ENCODE measurements at places on chromosomes 3 and 15.

DNA sequence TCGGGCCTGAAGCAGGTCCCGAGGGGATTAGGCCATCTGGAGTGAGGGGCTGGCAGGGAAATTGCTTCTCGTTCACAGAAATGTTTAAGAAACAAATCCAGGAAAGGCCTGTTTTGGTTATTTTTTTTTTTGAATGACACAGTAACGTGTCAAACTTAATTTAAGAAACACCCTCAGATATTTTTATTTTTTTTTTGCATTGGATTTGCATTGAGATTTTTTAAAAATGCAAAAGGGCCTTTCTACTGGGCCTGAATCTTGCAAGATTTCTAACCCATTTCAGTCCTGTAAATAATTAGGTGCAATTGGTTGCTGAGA lies 25.0 kb upstream of the KLF13 start:
- no peak for DNase-seq

DNA sequence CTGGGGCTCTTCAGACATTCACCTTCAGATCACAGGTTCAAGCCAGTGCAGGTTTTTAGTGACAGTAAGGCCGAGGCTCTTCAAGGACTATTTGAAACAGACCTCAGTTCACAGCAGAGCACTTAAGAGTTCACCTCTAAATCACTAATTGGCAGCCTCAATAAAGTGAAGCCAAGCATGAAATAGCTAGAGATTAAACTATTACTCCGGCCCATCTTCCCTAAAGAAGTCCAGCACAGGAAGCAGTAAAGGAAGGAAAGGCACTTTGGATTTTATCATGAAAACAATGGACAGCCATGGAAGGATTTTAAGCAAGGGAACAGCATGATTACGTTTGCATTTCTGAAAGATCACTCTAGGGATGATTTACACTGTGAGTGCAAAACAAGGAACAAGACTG lies 27.6 kb upstream of the ARL6 start:
- no peak for DNase-seq

DNA sequence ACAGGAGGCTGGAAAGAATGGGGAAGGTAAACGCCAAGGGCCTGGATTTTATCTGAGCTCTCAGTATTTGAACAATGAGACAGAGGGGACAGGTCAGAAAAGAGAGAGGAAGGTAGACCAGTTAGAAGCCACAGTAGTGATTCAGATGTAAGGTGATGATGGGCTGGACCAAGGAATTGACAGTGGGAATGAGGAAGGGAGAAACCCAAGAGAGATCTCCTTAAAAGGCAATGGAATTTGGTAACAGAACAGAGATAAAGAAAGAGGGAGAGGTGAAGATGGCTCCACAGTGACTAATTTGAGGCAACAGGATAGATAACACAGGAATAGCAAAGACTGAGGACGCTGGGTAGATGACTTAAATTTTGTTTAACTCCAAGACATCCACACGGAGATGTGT lies 11.4 kb upstream of the HEG1 start:
- no peak for DNase-seq

DNA sequence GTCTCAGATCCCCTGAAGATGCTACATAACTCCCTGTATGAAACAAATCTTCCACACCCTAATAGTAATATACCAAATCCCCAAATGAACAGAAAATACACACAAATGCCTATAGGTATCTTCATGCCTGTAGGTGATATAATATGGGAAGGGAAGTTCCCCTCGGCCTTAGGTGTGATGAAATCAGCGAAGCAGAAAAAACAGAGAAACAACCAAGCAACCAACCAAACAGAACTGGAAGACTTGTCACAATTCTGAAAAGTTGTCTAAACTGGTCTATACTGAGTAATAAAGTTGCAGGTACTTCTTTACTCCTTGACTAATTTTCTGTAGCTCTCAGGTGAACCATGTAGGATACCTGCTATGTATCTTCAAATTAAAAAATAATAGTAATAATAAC lies 82.2 kb upstream of the SATB1 start:
- DNase-seq, result no peak

GRCh38 chr3:144018776-144019175 lies 47.2 kb downstream of the DIPK2A start:
- no peak for DNase-seq

GRCh38 chr3:11050666-11051323 lies 58.2 kb downstream of the SLC6A1 start:
- no peak for DNase-seq

- DNase-seq, result no peak
Observed at GRCh38 chr3:52141751-52142150, 12.5 kb downstream of the POC1A start.

DNA sequence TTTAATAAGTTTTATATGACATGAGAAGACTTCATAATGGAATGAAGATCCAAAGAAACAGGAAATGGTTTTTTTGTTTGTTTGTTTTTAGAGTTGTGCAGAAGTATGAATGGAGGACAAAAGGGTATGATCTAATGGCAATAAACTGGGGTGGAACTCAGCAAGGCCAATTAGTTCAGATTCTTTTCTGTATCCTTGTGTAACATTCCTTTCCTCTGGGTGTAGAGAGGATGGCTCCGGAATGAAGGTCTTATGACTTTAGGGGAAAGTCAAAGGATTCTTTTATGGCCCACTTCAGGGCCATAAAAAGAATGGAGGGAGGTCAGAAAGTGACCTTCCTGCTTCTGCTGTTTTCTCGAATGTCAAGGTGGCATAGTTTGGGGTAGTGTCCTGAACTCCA lies 152.6 kb downstream of the DPH6 start:
- no peak for DNase-seq

GRCh38 chr3:185594073-185594472 lies 8.0 kb downstream of the SENP2 start:
- no peak for DNase-seq

- no peak for DNase-seq
Observed at GRCh38 chr3:69890691-69891090, 108.8 kb upstream of the SAMMSON start.

GRCh38 chr3:64240396-64240795 lies 15.1 kb upstream of the PRICKLE2 start:
- no peak for DNase-seq

DNA sequence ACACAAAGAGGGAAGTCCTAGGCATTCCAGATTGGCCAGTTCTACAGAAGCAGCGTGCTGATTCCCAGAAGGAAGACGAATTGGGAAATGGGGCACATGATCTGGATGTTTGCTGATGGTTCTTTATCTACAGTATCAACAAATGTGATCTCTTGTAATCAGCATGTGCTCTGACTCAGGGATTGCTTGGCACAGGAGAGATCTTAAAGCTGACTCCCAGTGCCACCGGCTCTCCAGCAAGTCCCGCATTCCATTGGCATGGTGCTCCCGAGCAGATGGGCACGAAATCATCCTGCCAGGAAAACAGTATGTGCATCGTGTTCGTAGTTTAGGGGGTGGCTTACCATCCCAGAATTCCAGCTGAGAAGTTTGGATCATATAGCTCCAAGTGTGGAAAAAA lies 259.9 kb upstream of the NR2F2 start:
- DNase-seq, result no peak

- DNase-seq, result no peak
Observed at GRCh38 chr15:34768530-34768929, 13.7 kb upstream of the GJD2 start.

Measured in stimulated activated CD4-positive, alpha-beta T cell treated with anti-CD3 and anti-CD28 coated beads, TNF-alpha, amount 100 ng/mL, for 4 hours (primary cell).